Right lobe of liver (tissue), 6 donors: ENCODE measurements at places on chromosomes 13 and 19. TPM values are rescaled to one million over a fixed set of nuclear protein-coding genes. Genes with fewer than 3 reads are reported as not detected.

The PDX1 gene
- total RNA-seq = 0.10 TPM

The CEACAM4 gene
- 0.54 TPM for total RNA-seq

DNA sequence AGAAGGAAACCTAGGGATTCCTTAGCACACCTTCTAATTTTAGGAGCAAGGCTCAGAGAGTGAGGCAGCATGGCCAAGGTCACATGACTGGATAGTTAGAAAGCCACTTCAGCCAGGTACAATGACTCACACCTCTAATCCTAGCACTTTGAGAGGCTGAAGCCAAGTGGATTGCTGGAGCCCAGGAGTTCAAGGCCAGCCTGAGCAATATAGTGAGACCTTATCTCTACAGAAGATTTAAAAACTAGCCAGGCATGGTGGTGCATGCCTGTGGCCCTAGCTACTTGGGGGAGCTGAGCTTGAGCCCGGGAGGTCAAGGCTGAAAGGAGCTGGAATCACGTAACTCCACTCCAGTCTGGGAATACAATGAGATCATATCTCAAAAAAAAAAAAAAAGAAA is 69.2 kb downstream of the TEX26 start:
- H3K27me3 ChIP-seq = no peaks in the 10 kb centered on the region
- no peak for DNase-seq
- H3K27ac ChIP-seq = no peak overlapping the region
- H3K36me3 ChIP-seq = no peaks in the 10 kb centered on the region
- no peaks in the 10 kb centered on the region for H3K4me1 ChIP-seq

DNA sequence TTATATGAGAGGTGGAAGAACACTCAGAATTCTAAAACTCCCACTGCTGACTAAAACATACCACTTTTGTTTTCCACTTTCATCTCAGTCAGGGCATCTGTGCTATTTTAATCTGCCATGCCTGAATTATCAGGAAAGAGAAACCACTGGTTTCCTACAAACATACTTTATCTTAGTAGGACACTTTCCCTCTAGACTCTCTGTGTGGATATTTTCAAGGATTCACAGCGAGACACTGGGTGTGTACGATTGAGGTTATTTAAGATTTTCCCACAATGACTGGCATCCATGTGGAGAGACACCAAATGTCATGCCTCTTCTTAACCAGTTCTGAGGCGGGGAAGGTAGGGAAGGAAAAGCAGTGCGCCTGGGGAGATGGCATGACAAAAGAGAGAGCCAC is 212.2 kb downstream of the ENOX1 start:
- no peaks in the 10 kb centered on the region for H3K4me1 ChIP-seq
- no peaks in the 10 kb centered on the region for H3K27me3 ChIP-seq
- H3K27ac ChIP-seq = no peak overlapping the region
- no peak overlapping the region for H3K4me3 ChIP-seq
